IMR-90 (cell line): ENCODE measurements at places on chromosomes 6 and 20.

DNA sequence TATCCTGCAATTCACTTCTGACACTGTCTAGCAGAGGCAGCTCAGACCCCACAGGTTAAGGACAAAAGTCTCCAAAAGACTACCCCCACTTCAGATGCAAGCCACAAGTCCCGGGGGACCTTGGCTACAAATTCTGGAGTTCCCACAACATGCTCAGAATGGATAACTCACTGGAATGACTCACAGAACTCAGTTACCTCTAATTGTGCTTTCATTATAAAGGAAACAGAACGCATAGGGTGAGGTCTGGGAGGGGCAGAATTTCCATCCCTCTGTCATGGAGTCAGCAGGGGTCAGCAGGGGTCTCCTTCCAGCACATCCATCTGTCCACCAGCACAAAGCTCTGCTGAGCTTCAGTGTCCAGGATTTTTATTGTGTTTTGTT, 184.2 kb downstream of the CDH4 start:
- DNase-seq, result peak; percentile 61

DNA sequence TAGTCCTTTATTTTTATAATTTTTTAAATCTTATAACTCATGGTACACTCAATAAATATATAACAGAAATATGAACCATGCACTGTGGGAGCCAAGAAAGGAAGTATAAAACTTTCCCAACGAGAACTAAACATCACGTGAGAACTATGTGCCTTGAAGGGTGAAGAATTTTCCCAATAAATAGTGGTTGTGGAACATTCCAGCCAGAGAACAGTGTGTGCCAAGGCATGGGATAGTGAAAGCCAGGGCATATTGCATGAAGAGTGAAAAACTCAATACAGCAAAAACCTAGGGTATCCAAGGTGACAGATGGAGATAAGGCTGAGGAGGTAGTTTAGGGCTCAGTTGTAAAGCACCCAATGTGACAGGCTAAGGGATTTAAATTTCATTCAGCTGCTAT, 86.1 kb downstream of the SIM1 start:
- no peak for DNase-seq

DNA sequence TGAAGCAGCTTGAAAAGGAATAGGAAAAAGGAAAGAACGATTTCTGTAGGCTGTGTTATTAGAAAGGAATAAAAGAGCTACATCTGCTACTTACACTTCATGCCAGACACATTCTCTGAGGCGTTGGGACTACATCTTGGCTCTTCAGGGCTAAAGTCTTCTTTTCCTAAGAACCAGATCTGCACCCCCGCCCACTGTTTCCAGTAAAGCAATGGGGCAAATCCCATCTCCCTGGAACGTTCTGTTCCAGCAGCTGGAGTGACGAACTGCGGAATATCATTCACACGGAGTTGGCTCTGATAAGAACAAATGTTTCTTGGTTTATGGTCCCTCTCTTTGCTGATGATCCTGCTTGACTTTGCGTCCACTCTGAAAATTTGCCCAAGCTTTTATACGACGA, 26.9 kb downstream of the FAM50B start:
- DNase-seq, result no peak

DNA sequence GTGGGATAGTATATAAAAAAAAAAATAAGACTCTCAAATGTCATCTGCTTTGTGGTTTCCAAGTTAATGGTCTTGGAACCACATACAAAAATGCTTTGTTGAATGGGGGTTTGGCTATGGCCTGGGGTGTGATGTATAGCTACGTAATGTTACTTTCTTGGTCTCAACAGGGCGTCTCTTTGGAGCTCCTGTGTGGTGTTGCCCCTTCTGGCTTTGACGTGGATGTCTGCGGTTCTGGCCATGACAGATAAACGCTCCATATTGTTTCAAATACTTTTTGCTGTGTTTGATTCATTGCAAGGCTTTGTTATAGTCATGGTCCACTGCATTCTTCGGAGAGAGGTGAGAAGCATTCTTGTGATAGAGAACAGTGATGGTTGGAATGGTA, 457.7 kb downstream of the LMBRD1 start:
- no peak for DNase-seq
